ENCODE measurements at places on chromosomes 3 and 15. TPM values are rescaled to one million over a fixed set of nuclear protein-coding genes. Genes with fewer than 3 reads are reported as not detected.

Gene TGM4
- 0.09 TPM for total RNA-seq

Gene SPINT1
- total RNA-seq: 3.3 TPM

Gene MAP1A
- 83.8 TPM for total RNA-seq

Gene A4GNT
- not detected for total RNA-seq

GRCh38 chr3:13251166-13251903 lies 168.8 kb downstream of the NUP210 start:
- DNase-seq: no peak

GRCh38 chr3:82939491-82940097 lies 1178.1 kb upstream of the GBE1 start:
- DNase-seq: no peak
